ENCODE measurements at places on chromosomes 2 and 18. TPM values are rescaled to one million over a fixed set of nuclear protein-coding genes. Genes with fewer than 3 reads are reported as not detected.

DNA sequence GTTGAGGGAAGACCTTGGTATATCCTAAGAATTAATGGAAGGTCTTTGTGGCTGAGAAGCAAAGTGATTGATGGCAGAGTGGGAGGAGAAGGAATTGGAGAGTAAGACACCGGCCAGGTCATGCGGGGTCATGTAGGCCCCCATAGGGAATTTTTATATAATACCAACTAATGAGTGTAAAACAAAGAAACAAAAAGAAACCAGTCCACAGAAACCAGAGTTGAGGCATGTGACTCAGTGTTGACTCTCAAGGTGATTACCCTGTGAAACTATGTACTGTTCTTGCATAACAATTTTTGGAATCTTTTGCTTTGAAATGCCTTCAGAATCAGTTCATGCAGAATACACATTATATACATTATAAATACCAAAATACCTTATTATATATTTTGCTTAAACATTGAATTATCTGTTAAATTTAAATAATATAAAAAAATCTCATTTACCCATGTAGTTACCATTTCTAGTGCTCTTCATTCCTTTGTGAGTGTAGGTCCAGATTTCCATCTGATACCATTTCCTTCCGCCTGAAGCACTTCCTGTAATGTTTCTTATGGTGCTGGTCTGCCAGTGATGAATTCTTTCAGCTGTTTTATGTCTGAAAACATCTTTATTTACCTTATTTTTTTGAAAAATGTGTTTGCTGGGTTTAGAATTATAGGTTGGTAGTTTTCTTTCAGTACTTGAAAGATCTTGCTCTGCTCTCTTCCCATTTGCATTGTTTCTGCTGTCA is 8.6 kb downstream of the CLIP4 start:
- DNase-seq = no peak

- DNase-seq = no peak
Measured at GRCh38 chr18:14978962-14979535, 231.1 kb downstream of the ANKRD30B start.

DNA sequence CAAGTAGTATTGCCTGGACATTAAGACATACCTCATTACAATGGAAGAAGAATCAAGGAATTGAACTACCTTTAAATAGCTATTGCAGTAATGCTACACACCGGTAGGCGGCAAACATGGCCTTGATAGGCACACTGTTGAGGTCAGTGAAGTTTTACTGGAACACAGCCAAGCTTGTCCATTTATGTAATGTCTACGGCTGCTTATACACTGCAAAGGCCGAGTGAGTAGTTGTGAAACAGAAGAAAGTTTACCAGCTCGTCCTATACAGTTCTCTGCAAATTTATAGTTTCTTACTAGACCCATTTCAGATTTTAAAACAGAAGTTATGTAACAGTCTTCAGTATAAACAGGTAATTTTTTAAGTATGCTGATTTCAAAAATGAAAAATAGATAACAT is 38.8 kb downstream of the PPP4R1 start:
- no peak for DNase-seq

- DNase-seq = no peak
Measured at GRCh38 chr2:10655499-10656225, 34.1 kb downstream of the NOL10 start.

The RFX8 gene
- total RNA-seq = 2.3 TPM

The TTN gene
- 11.5 TPM for total RNA-seq

The INPP1 gene
- 13.7 TPM for total RNA-seq

DNA sequence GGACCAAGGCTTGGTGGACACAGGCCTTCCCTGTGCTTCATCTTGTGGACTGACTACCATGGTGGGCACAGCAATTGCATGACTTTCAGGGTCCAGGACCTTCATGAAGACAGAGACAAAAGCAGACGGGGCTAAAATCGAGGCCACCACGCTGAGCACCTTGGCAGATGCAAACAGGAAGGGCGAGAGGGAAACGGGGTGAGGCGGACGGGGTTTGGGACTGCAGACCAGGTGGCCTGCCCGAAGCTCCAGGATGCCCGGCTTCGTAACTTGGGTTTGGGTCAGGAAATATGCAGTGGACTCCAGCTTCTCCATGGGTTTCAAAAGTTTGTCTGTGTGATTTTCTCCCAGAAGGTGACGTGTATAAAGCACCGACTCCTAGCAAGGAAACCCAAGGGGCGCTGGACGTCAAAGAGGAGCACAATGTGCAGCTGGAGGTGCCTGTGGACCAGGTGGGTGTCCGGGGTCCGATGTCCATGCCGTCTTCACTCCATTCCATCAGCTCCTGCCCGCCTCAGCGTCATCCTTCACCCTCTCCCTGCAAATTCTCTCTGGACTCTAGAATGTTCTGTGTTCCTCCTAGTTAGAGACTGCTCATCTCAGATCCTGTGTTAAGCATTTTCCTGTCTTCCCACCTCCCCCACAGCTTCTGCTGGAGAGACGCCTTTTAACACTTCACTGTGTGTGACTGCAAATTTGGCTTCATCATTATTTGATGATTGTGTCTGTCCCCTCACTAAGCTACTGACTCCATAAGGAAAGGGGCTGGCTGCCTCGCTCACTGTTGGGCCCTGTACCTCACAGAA is 65.8 kb downstream of the DCDC2C start:
- no peak for DNase-seq

DNA sequence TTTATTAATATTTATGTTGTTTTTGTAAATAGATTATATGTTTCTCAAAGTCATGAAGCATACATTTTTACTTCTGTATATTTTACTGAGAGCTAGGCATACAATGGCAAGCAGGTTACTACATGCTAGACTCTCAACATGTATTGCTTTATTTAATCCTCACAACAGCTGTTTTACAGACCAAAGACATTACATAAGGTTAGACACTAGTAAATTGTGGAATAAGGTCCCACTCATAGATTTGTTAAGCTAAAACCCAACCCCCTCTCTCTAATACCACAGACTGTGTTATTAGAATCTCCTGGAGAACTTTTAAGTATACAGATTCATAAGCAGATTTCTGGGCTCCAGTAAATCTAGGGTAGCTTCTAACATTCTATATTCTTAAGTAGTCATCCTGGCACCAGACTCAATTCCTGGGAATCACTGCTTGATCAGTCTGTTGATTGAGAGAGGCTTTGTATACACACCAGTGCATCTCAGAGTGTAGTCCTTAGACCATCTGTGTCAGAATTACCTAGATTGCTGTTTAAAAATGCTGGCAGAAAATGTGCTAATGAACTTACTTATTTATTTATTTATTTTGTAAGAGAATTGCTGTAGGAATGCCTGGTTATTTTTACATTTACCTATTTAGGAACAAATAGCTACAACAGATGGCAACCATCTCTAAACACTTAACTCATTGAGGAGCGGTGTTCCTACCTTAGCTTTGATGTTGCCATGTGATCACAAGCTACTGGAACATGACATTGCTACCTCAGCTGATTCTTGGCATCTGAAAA is 153.5 kb upstream of the CAVIN2 start:
- no peak for DNase-seq

The SNED1 gene
- total RNA-seq = 4.6 TPM

DNA sequence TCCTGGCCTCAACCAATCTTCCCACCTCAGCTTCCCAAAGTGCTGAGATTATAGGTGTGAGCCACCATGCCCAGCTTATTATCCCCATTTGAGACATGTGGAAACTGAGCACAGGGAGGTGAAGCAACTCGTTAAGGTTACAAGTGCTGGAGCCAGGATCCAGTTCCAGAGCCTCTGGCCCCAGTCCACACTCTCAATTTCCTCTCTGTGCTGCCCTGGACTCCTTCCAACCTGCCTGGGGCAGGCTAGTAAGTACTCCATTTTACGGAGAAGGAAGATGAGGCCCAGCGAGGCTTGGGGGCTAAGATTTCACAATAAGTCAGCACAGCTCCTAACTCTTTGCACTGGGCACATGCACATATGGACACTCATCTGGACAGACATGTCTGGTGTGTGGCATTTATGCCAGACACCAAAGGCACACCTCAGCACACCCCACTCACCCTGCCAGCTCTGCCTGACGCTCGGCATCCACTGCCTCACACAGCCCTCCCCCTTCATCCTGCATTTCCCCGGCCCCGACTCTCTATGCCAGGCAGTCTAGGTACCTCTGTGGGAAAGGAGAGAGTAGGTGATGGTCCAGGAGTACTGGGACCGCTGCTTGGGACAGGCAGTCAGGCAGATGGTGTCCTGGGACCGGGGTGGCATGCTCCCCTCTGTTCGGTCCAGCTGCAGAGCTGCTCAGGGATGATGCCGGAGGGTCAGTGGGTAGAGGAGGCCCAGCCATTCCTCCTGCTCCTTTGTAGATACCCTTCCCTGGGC is 20.5 kb downstream of the CFAP65 start:
- DNase-seq = no peak

The SH2D6 gene
- total RNA-seq = 0.52 TPM

DNA sequence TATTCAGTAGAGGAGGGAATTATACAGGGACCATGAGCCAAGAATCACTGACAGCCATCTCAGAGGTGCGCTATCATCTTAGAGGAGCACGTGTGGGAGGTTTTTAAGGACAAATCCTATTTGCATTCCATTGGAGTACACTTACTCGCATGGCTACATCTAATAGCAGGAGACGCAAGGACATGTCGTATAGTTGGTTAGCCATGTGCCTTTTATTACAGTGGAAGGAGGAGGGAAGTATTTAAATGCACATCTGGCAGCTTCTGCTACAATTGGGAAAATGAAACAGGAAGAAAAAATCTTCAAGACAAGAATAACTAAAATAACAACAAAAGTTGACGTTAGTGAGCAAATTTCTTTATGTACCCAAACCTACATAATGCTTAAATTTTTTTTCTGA is 86.5 kb upstream of the UGP2 start:
- DNase-seq = no peak

The RNF125 gene
- 31.9 TPM for total RNA-seq

- no peak for DNase-seq
Measured at GRCh38 chr2:72894514-72894913, 7.3 kb downstream of the SPR start.

DNA sequence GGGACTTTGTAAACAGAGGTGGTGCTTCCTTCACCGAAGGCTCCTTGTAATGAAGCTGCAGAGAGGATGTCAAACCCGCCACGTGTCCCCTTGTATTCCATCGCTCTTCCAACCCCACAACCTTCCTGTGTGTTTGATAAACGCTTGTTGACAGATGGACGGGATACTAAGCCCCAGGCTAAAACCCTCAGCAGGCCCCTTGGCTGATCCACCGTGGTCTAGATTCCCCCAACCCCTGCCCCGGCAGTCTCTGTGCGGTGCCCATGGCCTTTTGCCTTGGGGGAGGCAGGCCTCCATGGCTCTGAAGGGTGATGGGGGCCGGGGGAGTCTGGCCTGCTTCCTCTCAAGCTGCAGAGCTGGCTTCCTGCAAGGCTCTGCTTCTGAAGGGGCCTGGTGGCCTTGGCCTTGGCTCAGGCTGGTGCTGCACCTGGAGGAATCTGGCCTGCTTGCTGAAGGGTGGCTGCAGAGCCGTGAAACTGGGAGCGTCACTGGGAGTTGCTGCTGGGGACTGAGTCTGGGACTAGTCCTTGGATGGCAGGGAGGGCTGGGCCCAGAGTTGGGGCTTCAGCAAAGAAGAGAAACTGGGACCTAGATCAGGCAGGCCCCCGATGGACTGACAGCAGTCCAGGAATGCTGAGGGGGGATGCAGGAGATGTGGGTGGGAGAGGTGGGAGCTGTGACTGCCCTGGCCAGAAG is 9.6 kb upstream of the NTSR2 start:
- DNase-seq = no peak

GRCh38 chr2:7880566-7880965 is 801.3 kb upstream of the ID2 start:
- no peak for DNase-seq
